ENCODE measurements at places on chromosomes 7 and 10. TPM values are rescaled to one million over a fixed set of nuclear protein-coding genes. Genes with fewer than 3 reads are reported as not detected.

Gene CAMK2B
- total RNA-seq = 2.7 TPM

DNA sequence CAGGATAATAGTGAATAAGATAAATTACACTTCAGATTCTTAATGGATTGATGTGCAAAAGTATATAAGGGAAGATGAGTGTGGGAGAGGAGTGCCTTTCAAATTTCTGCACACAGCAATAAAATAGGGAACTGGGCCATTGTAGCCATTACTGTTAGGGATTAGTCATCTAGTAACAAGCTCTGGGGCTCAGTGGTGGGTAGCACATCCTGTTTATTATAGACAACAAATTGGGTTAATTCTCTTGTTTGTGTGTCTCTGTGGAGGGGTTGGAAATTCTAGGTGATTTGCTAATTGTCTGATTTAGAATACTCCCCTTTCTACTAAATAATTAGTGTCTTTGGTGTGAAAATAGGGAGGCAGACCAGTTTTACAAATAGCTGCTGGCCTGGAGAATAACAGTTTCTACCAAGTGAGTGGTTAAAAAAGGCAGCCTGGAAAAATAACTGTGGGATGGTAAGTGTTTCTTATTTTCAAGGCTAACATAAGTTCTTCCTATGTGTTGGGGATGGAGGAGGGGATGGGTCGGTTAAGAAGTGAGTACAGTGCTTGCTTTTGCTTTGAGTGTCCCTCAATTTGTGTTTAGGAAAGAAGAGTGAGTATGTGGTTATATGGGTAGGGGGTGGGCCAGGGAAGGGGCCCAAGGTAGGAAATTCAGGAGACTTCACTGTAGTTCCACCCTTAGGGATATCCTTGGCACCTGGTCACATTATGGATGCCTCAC lies 43.3 kb upstream of the TMEM248 start:
- no peaks in the 10 kb centered on the region for H3K27me3 ChIP-seq
- H3K4me3 ChIP-seq = no peak overlapping the region
- H3K36me3 ChIP-seq = no peaks in the 10 kb centered on the region

Gene GARIN1A
- total RNA-seq = 0.18 TPM

Gene ZNF777
- total RNA-seq = 12.4 TPM

- no peak overlapping the region for H3K4me3 ChIP-seq
- H3K27me3 ChIP-seq = no peaks in the 10 kb centered on the region
- no peak for DNase-seq
- no peaks in the 10 kb centered on the region for H3K36me3 ChIP-seq
These were observed 82.9 kb downstream of the SORCS1 start for GRCh38 chr10:107081644-107082043.

Gene SFTPA2
- total RNA-seq = not detected

- no peaks in the 10 kb centered on the region for H3K27me3 ChIP-seq
- H3K4me1 ChIP-seq = no peaks in the 10 kb centered on the region
- H3K36me3 ChIP-seq = no peaks in the 10 kb centered on the region
- H3K27ac ChIP-seq = no peak overlapping the region
- no peak overlapping the region for H3K4me3 ChIP-seq
- no peak for DNase-seq
These were observed 315.9 kb upstream of the LRRN3 start for GRCh38 chr7:110775046-110775445.

Gene RNF32
- total RNA-seq = 2.1 TPM

DNA sequence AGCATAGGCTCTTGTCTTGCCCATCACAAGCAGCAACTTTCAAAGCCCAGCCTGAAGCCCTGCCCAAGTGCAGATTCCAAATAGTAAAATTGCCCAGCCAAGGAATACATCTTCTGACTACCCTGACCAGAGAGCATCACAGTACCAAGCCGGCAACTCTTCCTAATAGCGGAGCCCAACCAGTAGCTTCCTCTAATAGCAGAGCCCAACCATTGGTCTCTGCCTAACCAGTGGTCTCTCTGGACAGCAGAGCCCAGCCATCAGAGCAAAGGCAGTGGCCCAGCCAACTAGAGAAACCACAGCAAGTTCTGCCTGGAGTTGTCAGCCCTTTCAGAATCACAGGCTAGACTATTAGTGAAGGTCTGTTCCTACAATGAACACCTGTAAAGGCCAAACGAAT lies 285.6 kb downstream of the HGF start:
- no peaks in the 10 kb centered on the region for H3K4me1 ChIP-seq
- DNase-seq = no peak
- no peaks in the 10 kb centered on the region for H3K27me3 ChIP-seq
- no peak overlapping the region for H3K27ac ChIP-seq

GRCh38 chr10:33334153-33334804 lies at the start of gene NRP1:
Gene NRP1, minus strand, starts transcription at chr10:33334667. Its CDS starts 285 bp downstream, at chr10:33334382.
- H3K4me3 ChIP-seq = peak within 1 kb of the TSS; percentile 77
- H3K27me3 ChIP-seq = no peaks in the 10 kb centered on the region
- no peaks in the 10 kb centered on the region for H3K4me1 ChIP-seq
- DNase-seq = peak; percentile 65
- H3K36me3 ChIP-seq = no peaks in the 10 kb centered on the region

- DNase-seq = peak; percentile 64
- H3K4me1 ChIP-seq = peaks cover 6% of the 10 kb centered on the region
- H3K27ac ChIP-seq = peak overlapping the region; percentile 87
- H3K27me3 ChIP-seq = no peaks in the 10 kb centered on the region
These were observed 1.4 kb downstream of the MXI1 start for GRCh38 chr10:110208614-110209453.

Gene COL17A1
- 240 TPM for total RNA-seq

GRCh38 chr7:44079331-44080021 lies 2.9 kb downstream of the POLM start:
- DNase-seq = no peak
- no peak overlapping the region for H3K4me3 ChIP-seq
- H3K36me3 ChIP-seq = no peaks in the 10 kb centered on the region
- peak overlapping the region; percentile 92 for H3K27ac ChIP-seq
- H3K4me1 ChIP-seq = no peaks in the 10 kb centered on the region

DNA sequence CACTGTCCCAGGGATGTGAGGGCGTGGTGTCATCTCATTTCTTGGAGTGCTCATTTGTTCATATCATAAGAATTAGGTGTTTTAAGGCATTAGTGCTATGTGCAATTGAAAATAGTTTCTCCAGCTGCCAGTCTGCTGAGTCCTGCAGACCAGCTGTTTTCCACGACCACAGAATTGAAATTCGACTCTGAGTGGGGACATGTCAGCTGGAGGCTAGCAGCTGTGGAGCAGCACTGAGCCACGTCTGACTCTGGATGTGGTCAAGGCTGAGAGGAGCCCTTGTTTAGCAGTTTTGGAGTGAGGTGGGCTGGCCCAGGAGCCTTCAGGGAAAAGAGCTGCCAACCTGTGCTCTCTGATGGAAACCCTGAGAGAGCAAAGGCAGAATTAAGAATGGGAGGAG lies 156.3 kb upstream of the GRB10 start:
- H3K4me3 ChIP-seq = no peak overlapping the region
- no peaks in the 10 kb centered on the region for H3K27me3 ChIP-seq
- H3K4me1 ChIP-seq = no peaks in the 10 kb centered on the region
- H3K36me3 ChIP-seq = no peaks in the 10 kb centered on the region

- no peak overlapping the region for H3K4me3 ChIP-seq
- no peak for DNase-seq
- H3K4me1 ChIP-seq = no peaks in the 10 kb centered on the region
- no peak overlapping the region for H3K27ac ChIP-seq
- H3K36me3 ChIP-seq = no peaks in the 10 kb centered on the region
These were observed 124.2 kb downstream of the RGS10 start for GRCh38 chr10:119418362-119418761.

Gene VENTX
- total RNA-seq = not detected

Gene TMEM225B
- not detected for total RNA-seq
